ENCODE measurements at places on chromosomes 5 and 9. TPM values are rescaled to one million over a fixed set of nuclear protein-coding genes. Genes with fewer than 3 reads are reported as not detected.
A peak's percentile ranks its signal among the peaks of the same experiment; 100 is the strongest.

Gene C5orf15
- 36.5 TPM for total RNA-seq

Gene ARRDC1
- 513 TPM for total RNA-seq

Gene KCNIP1
- total RNA-seq, result not detected

DNA sequence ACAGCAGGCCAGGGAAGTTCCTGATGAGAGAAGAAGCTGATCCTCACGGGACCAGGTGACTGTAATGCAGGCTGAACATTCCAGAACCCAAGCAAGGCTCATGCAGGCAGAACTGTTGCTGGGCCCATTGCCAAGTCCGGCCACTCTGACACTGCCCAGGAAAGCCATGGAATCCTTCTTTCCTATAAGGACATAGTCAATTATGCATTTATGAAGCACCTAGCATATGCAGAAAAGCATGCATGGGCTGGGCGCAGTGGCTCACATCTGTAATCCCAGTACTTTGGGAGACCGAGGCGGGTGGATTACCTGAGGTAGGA lies 83.7 kb upstream of the SLC1A3 start:
- DNase-seq, result no peak

- no peak for DNase-seq
Observed at GRCh38 chr9:4540425-4540824, 50.2 kb downstream of the SLC1A1 start.

DNA sequence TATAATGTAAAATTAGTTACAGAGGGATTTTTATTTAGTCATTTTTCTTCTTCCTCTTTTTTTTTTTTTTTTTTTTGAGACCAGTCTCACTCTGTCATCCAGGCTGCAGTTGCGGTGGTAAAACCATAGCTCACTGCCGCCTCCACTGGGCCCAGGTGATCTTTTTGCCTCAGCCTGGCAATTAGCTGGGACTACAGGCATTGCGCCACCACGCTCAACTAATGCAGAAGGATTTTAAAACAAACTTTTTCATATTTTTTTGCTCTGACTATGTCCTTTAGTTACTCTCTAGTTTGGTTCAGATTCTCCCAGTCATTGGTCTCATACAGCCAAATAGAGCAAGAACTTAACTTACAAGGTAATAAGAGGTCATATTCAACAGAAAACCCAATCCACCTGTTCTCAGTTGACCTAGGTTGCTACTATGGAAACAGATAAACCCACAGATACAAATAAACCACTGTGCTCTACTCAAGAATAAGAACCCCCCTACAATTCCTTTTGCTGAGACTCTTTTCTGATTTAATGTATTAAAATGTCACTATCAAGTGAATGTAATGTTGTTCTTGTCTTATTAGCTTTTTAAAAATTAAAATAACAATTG lies 50.1 kb upstream of the TTC39B start:
- DNase-seq, result peak; percentile 66

- no peak for DNase-seq
Observed at GRCh38 chr5:9009931-9010651, 535.8 kb downstream of the SEMA5A start.

- DNase-seq, result no peak
Observed at GRCh38 chr9:133089271-133089671, 27.5 kb downstream of the CEL start.

- DNase-seq, result no peak
Observed at GRCh38 chr9:76580188-76580587, 121.2 kb downstream of the GCNT1 start.

Data from transverse colon (tissue), 4 donors.